ENCODE measurements at places on chromosomes 5 and 9.

DNA sequence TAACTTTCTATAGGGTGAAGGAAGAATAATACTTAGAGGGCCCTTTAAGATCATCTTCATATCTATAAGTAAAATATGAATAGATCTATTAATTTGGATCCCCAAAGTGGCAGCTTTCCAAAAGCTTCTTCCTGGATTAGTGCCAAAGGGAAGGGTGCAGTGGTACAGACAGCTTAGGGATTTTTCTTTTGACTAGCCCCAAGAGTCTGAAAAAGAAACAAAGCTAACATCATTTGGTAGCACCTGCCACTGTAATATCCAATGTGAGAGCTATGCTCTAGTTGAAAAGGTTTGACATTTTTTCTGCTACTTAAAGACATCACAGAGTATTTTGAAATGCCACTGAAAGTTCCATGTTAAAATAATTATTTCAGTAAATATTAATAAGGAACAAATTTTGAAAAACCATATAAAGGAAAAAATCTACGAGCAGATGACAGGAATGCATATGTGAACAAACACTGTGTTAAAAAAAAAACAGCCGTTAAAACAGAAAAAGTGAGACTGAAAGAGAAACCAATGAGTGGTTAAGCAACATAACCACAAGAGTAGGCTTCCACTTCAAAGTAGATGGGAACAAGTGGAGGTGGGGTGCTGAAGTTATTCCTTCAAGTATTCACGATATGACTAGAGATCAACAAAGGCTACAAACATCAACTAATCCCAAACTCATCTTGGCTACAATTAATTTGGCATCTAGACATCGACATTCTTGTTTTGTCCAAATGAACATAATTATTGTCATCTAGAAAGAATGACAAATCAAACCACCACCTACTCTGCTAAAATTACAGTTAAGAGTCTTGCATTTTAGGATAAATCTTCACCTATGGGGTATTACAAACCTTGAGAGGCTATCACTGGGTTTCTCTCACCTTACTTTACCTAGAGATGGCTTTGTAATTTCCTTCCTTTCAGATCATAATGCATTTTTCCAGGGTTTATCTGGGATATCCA, 137.5 kb downstream of the CPLANE1 start:
- DNase-seq: no peak

- no peak for DNase-seq
Observed at GRCh38 chr5:12854386-12854785, 950.1 kb upstream of the CTNND2 start.

GRCh38 chr9:132983491-132984201, 5.2 kb downstream of the GFI1B start:
- no peak for DNase-seq

GRCh38 chr5:59058969-59059687, 476.3 kb downstream of the RAB3C start:
- no peak for DNase-seq

GRCh38 chr5:21615195-21615765, 1237.9 kb downstream of the CDH12 start:
- DNase-seq: no peak

GRCh38 chr9:120693700-120694008, 20.6 kb downstream of the MEGF9 start:
- no peak for DNase-seq

GRCh38 chr5:97022898-97023297, 87.0 kb downstream of the LNPEP start:
- no peak for DNase-seq

DNA sequence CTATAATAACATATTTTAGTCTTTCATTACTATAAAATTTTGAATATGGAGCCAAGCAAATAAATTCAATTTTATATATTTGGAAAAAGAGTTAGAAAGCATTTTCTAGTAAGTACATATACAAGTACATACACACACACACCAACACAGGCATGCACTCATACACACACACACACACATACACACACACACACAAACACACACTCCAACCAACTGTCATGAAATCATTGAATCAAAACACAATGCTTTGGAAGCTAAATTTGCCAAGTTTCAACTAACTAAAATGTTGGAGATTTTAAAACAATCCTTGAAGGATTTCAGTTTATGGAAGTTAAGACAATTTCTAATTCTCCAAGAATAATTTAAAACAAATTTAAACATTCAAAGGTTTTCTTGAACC, 283.2 kb downstream of the TAF11L14 start:
- no peak for DNase-seq

- DNase-seq: no peak
Observed at GRCh38 chr5:57896576-57896975, 414.0 kb upstream of the ACTBL2 start.

DNA sequence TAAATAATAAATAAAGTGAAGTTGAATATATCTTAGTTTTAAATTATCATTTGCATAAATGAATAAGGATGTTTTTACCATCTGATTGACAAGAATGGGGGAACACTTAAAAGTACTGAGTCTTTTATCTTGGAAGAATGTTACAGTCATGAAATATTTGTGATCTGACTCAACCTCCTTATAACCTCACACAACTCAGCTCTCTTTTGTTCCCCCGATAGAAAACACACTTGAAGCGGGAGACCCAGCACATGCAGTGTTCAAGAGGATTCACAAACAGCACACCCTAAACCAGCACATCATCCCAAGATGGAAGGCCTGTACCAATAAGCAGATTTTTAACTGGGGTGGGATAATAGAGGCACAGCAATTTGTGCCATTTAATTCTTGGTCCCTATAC, 15.5 kb downstream of the BAAT start:
- DNase-seq: no peak

DNA sequence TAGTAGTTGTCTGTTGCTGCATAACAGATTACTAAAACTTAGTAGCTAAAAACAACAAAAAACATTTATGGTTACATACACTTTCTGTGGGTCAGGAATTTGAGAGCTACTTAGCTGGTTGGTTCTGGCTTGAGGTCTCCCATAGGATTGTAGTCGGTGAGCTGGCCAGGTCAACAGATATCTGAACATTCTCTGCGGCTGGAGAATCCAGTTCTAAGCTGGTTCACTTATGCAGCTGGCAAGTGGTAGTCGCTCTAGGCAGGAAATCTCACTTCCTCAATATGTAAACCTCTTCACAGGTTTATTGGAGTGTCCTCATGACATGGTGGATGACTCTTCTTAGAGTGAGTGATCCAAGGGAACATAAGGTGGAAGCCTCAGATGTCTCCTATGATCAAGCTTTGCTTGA, 65.7 kb upstream of the TNFAIP8 start:
- no peak for DNase-seq

- DNase-seq: no peak
Observed at GRCh38 chr9:91211414-91211813, 150.3 kb downstream of the AUH start.

DNA sequence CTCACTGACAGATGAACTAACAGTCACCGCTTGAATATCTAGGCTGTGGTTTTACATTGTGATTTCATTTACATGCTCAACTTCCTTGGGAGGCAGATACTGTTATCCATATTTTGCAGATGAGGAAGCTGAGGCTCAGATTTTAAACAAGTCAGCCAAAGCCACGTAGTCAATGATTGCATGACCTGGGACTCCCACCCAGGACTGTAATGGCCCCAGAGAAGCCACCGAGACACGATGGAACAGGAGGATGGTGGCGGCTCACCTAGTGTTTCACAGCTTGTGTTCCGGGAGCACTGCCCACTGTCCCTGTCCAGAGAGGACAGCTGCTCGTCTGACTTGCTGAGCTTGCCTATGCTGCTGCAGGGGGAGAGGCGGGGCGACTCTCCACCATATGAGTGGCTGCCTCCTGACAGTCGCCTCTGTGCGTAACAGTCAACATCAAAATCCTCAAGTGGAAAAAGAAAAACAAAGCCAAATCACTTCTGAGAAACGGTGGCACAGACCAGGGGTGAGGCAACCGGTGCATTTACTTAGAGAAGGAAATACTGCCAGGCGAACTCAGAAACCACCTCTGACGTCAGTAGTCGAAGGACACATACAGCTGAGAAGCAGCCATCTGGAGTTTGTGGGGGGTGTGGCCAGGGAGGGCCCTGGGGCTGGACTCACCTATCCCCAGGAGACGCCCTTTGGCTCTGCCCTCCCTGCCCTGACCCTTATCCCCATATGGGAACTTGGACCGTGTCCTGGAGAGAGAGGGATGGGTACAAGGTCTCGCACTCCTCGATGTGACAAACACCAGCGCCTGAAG, 82.5 kb downstream of the PRRT1B start:
- no peak for DNase-seq

DNA sequence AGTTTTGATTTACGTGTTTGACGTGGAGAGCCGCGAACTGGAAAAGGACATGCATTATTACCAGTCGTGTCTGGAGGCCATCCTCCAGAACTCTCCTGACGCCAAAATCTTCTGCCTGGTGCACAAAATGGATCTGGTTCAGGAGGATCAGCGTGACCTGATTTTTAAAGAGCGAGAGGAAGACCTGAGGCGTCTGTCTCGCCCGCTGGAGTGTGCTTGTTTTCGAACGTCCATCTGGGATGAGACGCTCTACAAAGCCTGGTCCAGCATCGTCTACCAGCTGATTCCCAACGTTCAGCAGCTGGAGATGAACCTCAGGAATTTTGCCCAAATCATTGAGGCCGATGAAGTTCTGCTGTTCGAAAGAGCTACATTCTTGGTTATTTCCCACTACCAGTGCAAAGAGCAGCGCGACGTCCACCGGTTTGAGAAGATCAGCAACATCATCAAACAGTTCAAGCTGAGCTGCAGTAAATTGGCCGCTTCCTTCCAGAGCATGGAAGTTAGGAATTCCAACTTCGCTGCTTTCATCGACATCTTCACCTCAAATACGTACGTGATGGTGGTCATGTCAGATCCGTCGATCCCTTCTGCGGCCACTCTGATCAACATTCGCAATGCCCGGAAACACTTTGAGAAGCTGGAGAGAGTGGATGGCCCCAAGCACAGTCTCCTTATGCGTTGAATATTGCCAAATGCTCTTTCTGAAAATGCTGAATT, 850 bp downstream of the RRAGA start:
- no peak for DNase-seq

DNA sequence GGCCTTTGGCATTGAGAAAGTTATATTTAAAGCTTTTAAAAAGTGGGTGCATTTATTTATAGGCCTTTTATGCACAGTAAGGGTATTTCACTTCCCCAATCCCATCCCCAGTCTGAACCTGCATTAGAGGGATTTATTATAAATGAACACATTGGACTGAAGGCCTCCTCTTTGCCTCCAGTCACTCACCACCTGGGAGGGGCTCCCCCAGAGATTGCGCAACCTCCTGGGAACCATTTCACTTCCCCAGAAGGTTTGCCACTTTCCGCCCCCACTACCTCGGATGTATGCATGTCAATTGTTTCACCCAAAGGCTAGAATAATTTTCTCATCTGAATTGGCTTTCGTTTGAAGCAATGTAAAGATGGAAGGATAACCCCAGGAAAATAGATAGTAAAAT, 29.8 kb upstream of the VCAN start:
- no peak for DNase-seq

GRCh38 chr9:78443946-78444345, 147.0 kb downstream of the PSAT1 start:
- no peak for DNase-seq

DNA sequence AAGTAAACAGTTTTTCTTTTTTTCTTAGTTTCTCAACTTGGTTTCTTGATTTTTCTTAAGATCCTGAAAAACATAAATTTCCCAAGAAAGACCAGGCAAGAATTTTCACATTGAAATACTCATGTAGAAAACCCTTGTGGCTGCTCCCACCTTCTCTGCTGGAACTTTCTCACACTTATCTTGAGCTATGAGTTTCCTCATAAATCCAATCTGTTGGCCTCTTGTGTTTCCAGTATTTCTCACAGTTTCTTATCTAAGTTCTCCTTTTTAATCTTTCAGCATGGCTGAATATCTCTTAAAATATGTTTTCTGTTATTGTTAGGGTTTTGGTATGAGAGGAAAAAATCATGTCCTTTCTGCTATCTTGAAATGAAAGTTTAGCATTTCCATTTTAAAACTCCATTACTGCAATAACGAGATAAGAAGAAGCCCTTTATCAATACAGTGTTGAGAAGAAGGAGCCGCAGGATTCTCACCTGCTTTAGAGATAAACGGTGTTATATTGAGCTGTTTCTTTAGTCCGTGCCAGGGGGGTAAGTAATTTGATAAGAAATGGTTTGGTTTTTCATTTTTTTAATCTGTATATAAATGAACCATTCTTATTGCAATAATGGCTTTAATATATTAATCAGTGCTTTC, 89.3 kb downstream of the ALDH1A1 start:
- DNase-seq: no peak

- no peak for DNase-seq
Observed at GRCh38 chr9:73719660-73720059, 568.0 kb downstream of the ANXA1 start.

DNA sequence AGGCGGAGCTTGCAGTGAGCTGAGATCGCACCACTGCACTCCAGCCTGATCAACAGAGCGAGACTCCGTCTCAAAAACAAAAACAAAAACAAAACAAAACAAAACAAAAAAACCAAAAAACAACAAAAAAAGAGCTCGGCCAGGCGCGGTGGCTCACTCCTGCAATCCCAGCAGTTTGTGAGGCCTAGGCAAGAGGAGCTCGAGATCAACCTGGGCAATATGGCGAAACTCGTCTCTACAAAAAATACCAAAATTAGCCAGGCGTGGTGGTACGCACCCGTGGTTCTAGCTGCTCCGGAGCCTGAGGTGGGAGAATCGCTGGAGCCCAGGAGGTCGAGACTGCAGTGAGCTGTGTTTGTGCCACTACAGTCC, 20.2 kb downstream of the TRIM7 start:
- DNase-seq: no peak

GRCh38 chr5:56102889-56103288, 108.1 kb upstream of the IL6ST start:
- DNase-seq: no peak

- DNase-seq: no peak
Observed at GRCh38 chr9:125774106-125774505, 26.9 kb downstream of the PBX3 start.

GRCh38 chr5:109939116-109939682, 249.5 kb downstream of the MAN2A1 start:
- DNase-seq: no peak

DNA sequence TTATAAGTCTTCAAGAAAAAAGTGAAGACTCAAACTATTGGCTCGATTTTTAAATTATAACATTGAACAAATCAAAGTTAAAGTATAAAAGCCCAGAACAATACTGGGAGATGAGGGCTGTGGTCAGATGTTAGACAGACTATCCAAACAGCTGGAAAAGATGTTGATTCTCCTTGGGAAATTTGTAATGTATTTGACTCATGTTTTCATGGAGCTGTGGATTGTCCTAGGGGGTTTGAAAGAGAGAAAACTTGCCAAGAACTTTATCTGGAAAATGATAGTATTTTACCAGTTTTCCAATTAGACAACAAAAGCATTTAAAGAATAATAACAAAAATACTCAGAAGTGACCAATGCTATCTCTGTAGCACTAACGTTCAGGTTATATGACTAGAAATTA, 339.2 kb downstream of the ARL15 start:
- DNase-seq: no peak

GRCh38 chr9:95090023-95090791, 227.3 kb downstream of the FANCC start:
- peak; percentile 60 for DNase-seq

GRCh38 chr5:56161927-56162326, 71.2 kb downstream of the ANKRD55 start:
- no peak for DNase-seq

- no peak for DNase-seq
Observed at GRCh38 chr9:79301085-79301484, 270.7 kb upstream of the TLE4 start.
